Liver (tissue), 10 donors: ENCODE measurements at places on chromosomes 4 and X. TPM values are rescaled to one million over a fixed set of nuclear protein-coding genes. Genes with fewer than 3 reads are reported as not detected.

NR3C2 gene
- 2.0 TPM for polyA plus RNA-seq

FAM47E gene
- 2.5 TPM for polyA plus RNA-seq

DNA sequence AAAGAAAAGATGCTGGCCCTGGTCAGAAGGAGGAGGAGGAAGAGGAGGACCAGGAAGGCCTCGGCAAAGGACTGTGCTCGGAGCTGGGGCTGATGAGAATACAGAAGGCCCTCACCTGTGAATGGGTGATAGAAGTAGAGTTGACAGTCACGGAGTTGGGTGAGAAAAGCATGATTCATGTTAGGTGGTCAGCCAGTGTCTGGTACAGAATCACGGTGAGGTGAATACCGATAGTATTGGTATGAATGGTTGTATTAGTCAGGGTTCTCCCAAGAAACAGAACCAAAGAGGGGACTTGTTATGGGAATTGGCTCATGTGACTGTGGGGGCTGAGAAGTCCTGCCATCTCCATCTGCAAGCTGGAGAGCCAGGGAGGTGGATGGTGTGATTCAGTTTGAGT lies 32.5 kb upstream of the FAM156A start:
- DNase-seq = no peak

DNA sequence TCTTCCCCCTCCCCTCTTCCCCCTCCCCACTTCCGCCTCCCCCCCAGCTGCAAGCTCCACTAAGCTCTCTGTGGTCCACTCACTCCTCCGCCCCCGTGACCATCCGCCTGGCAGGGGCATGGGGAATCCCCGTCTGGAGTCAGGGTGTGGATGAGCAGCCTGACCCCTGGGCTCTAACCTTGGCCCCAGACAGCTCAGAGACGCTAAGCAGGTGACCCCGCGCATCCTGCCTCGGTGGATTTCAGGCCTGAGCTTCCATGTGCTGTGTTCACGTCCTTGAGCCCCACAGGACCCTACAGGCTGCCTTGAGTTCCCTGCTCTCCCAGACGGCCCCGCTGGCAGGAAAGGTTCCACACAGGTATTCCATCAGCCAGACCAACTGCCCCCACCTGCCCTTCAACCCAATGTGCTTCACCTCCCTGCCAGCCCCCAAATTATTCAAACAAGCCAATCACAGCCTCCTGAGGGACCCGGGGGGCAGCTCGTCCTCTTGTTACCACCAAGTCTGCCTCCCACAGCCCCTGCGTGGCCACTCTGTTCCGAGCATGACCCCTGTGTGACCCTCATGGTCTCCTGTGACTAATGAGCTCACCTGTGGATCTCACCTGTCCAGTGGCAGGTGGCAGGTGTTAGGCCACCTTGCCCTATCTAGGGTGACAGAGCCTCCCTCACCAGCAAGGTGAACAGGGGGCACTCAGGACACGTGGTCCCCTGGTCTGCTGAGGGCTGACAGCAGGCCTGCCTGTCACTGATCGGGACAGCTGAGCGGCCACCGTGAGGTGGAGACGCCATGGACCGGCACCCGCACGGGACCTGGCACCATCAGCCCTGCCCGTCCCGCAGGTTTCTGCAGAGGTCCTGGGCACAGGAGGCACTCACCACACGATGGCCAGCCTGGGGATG lies 73.2 kb upstream of the MXD4 start:
- no peak for DNase-seq

DNA sequence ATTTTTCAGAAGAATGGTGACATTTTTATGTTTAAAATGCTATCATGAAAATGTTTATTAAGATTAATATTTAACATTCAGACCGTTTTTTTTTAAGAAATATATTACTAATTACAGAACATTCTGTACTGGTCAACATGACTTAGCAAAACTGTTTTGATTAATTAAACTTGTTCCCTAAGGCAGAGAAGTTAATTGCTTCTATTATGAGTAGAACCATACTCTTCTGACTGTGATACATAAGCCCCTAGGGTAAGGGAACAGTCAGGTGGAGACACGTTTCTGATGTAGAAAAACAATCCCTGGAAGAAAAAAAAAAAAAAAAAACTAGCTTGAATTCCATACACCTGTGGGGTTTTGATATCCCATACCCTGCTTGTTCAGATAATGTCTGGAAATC lies 97.4 kb downstream of the GPM6A start:
- DNase-seq = no peak

- no peak for DNase-seq
Measured at GRCh38 chrX:19647159-19647558, 131.9 kb upstream of the MAP3K15 start.

TMSB15B gene
- 0.07 TPM for polyA plus RNA-seq

GRCh38 chrX:149363965-149364364 lies 141.1 kb downstream of the IDS start:
- no peak for DNase-seq

DNA sequence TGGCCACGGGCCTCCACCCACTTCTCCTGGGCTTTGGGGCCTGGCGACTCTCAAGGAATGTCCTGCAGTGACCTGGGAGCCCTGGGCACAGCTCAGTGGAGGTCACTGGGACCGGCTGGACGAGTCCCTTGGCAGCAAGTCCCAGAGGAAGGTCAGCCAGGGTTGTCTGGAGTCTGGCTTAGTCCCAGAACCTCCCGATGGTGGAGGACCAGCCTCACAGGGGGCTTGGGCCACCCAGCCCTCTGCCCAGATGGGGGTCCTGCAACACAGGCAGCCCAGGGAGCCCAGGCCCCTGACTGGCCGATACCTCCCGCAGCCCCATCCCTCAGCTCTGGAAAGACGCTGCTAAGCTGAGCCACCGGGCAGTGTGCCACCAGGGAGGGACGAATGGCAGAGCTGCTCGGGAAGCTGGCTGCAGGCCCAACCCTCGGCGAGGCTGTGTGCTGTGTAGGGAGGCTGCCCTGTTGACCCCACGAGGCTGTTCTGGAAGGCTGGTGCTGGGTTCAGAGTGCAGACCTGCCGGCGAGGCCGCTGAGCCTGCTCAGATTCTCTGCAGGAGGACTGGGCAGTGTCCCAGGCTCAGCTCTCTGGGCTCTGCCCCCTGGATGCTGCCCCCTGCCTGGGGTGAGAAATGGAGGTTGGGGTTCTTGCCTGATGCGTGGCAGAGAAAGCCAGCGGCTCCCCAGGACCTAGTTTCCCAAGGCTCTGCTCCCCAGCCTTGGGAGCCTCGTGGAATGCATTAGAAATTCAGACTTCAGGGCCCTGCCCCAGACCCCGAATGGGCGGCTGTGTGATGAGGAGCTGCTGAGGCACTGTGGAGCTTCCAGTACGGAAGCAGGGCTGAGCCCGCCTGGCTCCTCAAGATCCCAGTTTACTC lies 61.7 kb downstream of the ADRA2C start:
- DNase-seq = peak; percentile 49

CXCL3 gene
- polyA plus RNA-seq = 0.96 TPM

GRCh38 chr4:72084587-72085011 lies 52.8 kb downstream of the NPFFR2 start:
- no peak for DNase-seq

- no peak for DNase-seq
Measured at GRCh38 chr4:71188156-71188640, 150.6 kb upstream of the SLC4A4 start.

- DNase-seq = no peak
Measured at GRCh38 chr4:183400035-183400434, 44.4 kb upstream of the CDKN2AIP start.

- DNase-seq = no peak
Measured at GRCh38 chrX:6120329-6120728, 108.3 kb downstream of the NLGN4X start.

- DNase-seq = no peak
Measured at GRCh38 chr4:21827575-21827974, 121.0 kb downstream of the KCNIP4 start.

GRCh38 chrX:19649226-19649995 lies 134.1 kb upstream of the MAP3K15 start:
- no peak for DNase-seq

TCEAL6 gene
- polyA plus RNA-seq = not detected

DNA sequence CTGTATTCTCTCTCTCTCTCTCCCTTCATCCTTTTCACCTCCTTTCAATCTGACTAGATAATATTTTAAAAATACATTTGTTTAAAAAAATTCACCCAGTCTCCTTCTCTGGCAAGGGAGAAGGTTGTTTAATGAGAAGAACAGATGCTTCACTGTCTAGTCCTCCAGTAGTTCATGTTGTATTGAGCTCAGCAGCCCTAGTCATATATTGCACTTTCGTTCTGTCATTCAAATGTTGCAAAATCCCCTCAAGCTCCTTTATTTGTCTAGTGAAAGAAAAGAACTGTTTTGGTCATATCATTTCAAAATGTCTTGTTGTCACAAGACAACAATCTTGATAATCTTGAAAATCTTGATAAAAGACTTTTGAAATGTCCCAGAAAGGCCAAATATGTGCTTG lies 248.0 kb downstream of the GALNTL6 start:
- DNase-seq = no peak

PIGA gene
- polyA plus RNA-seq = 3.0 TPM
